ENCODE measurements at places on chromosomes 11 and 22.
A peak's percentile ranks its signal among the peaks of the same experiment; 100 is the strongest.

DNA sequence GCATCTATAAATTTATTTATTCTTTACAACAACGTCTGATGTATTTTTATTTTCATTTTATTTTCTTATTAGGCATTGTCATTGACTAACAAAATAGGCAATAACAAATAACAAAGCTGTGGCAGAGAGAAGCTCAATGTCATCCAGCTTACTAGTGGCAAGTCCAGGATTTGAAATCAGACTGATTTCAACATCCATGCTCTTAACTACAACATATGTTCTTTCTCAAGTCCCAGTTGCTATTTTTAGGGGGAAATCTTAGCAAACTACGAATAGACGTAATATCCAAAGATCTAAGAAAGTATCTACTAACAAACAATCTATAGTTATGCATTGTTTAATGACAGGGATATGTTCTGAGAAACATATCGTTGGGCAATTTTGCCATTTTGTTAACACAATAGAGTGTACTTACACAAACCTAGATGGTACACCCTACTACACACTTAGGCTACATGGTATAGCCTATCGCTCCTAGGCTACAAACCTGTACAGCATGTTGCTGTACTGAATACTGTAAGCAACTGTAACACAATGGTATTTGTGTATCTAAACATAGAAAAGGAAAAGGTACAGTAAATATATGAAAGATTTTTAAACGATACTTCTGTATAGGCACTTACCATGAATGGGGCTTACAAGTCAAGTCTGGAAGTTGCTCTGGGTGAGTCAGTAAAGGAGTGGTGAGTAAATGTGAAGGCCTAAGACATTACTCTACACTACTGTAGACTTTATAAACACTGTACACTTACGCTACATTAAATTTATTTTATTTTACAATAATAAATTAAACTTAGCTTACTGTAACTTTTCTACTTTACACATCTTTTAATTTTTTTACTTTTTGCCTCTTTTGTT, 151.3 kb downstream of the DLG2 start:
- DNase-seq: no peak

- DNase-seq: no peak
Observed at GRCh38 chr11:10205928-10206327, 88.1 kb downstream of the SBF2 start.

DNA sequence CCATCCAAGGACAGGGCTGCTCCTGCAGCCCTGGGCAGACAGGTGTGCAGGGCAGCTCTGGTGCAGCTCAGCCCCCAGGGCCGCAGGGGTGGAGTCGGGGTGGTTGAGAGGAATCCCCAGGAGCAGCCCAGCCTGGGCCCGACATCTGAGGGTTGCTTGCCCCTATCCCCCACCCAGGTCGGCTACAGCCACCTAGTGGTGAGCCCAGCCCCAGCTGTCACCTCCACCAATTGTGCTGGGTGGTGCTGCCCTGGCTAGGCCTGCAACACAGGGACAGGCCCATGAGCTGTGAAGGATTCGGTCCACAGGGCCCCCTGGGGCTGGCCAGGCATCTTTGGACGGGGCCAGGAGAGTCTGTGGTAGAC, 29.6 kb downstream of the RTN4R start:
- DNase-seq: peak; percentile 91

- no peak for DNase-seq
Observed at GRCh38 chr11:17861036-17861755, 126.6 kb downstream of the KCNC1 start.

DNA sequence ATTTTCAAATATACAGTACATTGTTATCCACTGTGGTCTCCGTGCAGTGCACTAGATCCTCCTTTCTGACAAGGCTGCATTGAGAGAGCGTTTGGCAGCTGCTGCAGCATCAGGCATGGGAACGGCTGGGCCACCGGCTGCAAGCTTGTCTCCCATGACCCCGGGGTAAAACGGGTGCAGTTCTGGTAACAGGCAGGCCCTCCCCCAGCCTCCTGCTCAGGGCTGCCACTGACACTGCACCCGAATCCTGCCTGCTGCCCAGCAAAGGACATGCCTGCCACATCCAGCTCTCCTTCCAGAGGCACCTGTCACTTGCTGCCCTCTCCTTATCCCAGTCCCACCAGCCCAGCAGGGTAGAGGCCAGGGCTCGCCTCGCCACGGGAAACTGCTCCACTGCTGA, 124.5 kb upstream of the TMEM45B start:
- DNase-seq: no peak

GRCh38 chr11:46345131-46345597, 2.1 kb upstream of the DGKZ start:
- no peak for DNase-seq

GRCh38 chr11:61162092-61162941, 1.1 kb upstream of the VPS37C start:
- DNase-seq: no peak

GRCh38 chr11:87036756-87037449, 831 bp upstream of the TMEM135 start:
- DNase-seq: no peak

DNA sequence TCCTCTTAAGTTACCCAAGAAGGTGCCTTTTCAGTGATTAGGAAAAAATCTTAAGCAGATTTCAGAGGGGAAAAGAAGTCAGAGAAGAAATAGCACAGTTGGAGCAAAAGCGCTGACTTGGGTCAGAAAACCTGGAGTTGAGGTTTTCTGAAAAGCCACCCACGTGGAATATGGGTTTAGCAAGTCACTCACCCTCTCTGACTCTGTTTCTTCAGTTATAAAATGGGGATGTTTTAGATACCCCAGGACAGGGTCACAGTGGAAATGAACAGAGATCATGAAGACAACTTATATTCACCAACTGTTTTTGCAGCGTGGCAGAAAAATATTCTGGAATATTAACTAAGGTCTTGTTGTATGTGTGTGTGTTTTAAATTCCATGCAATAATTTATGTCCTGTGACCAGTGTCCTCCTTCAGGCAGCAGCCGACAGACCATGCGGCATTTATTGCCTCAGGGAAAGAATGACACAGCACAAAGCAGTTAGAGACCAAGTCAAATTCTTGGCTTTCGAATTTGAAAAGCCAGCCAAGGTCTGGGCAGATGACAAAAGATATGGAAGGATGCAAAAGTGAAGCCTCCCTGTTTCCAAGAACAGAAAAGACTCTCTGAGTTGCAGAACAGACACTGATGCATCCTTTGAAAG, 119.9 kb downstream of the MIAT start:
- DNase-seq: no peak

DNA sequence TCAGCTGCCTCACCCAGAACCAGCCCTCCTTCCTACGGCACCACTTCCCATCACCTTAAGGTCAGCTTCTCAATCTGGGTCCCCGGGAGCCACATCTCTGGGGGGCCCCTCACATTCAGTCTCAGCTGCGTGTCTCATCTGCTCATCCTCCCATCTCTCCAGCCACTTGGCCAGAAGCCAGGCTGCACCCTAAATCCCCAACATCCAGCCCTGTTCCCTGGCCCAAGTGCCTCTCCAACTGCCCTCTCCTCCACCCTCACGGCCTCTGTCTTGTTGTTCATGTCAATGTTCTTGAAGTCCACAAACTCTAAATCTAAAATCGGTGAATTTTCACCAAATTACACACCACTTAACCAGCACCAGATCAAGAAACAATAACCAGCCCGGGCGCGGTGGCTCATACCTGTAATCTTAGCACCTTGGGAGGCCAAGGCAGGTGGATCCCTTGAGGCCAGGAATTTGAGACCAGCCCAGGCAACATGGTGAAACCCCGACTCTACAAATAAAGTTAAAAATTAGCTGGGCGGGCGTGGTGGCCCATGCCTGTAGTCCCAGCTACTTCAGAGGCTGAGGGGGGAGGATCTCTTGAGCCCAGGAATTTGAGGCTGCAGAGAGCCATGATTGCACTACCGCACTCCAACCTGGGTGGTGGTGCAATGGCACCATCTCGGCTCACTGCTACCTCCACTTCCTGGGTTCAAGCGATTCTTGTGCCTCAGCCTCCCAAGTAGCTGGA, 33.7 kb downstream of the A4GALT start:
- no peak for DNase-seq

- peak; percentile 82 for DNase-seq
Observed at GRCh38 chr22:23862103-23862502, 4.4 kb downstream of the SLC2A11 start.

- no peak for DNase-seq
Observed at GRCh38 chr11:12854297-12854661, 154.8 kb upstream of the RASSF10 start.

- peak; percentile 85 for DNase-seq
Observed at GRCh38 chr11:61602775-61603569, 22.1 kb upstream of the SYT7 start.

- DNase-seq: no peak
Observed at GRCh38 chr22:38437416-38437815, 17.6 kb downstream of the KCNJ4 start.
